NB4 (cell line): ENCODE measurements at places on chromosomes 11 and 22.

DNA sequence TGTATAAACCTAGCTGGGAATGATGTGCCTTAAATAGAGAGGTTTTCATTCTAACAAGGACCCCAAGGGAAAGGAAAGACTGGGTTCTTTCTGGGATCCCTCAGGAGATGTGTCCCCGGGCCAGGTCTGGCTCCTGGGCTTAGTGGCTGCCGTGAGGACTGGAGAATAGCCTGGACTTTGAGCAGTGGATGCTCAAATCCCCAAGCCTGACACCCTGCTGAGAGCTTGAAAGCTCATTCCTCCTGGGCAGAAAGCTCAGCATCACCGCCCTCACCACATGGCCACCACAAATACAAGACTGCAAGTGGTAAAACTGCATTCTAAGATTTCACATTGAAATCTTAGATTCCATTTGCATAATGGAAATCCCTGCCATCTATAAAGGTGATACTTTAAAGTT is 79.4 kb upstream of the NARS2 start:
- no peak for DNase-seq

GRCh38 chr22:41917903-41918791 is 3.3 kb upstream of the SHISA8 start:
- DNase-seq: peak; percentile 73

- DNase-seq: peak; percentile 11
Observed at GRCh38 chr11:123357990-123358827, 71.9 kb upstream of the GRAMD1B start.

DNA sequence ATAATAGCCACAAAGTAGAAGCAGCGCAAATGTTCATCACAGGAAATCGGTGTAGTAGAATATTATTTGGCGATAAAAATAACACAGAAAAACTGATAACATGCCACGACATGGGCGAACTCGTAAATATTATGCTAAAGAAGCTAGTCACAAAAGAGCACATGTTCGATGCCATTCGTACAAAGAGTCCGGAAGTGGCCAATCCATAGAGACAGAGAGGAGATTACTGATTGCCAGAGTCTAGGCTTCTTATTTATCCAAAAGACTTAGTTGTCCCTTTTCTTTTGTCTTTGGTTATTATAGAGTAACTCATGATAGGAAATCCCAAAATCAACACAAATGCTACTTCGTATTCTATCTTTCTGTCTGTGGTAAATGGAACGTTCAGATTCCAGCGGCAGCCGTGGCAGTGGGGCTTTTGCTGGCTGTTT is 56.5 kb downstream of the MED15 start:
- no peak for DNase-seq

DNA sequence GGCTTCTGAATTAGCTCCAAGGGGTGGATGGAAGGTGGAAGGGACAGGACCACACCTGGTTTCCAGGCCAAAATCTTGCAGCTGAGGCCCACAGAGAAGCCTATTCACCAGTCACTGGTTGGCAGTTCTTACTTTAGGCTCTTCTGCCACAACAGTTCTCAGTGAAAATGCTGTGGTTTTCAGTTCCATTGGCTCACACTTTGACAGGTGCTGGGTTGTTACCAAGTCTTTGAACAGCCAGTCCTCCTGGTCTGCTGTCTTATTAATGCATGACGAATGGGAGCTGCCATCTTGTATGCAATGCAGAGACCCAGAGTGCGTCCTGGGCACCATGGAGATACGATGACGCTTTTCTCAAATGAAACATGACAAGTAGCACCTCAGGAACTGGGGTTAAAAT is 232.0 kb upstream of the ZBED5 start:
- DNase-seq: no peak

DNA sequence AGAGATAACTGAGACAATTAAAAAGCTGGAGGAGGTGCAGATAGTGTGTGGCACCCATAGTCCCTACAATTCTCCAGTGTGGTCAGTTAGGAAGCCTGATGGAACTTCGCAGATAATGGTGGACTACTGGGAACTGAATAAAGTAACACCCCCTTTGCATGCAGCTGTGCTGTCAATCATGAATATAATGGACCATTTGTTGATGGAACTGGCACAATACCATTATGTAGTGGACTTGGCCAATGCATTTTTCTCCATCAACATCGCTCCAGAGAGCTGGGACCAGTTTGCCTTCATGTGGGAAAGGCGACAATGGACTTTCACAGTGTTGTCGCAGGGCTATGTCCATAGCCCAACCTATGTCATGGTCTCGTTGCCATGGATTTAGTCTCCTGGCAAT is 324.2 kb downstream of the TMEM135 start:
- DNase-seq: no peak

- no peak for DNase-seq
Observed at GRCh38 chr11:102295045-102295444, 22.2 kb upstream of the BIRC3 start.

- DNase-seq: peak; percentile 64
Observed at GRCh38 chr11:19259487-19260345, 19.0 kb upstream of the E2F8 start.

DNA sequence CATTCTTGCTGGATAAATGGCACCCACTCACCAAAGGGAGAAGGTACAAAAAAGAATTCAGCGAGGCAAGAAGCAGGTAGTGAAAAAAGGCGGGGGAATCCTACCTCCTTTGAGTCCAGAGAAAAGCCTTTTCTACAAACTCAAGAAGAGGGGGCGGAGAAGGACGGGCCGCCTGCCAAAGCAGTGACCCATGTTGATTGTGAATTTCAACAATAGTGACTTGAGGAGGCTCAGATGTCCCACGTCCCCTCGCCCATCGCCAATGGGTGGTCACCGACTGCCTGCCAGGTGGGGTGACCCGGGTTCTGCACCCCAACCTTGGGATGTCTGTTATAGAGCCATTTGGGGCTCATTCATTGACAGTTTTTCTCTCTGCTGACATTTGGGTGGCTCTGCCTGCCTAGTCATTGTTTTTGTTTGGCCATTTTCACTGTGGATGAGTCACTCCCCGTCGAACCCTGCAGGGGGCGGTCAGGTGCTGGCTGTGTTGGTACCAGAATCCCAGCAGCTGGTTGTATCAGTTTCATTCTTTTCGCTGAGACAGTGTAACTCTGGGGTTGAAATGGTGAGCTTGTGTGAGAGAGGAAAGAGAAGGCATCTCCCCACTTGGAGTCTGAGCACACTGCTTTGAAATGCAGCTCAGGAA is 163.4 kb upstream of the NCAM1 start:
- peak; percentile 55 for DNase-seq

DNA sequence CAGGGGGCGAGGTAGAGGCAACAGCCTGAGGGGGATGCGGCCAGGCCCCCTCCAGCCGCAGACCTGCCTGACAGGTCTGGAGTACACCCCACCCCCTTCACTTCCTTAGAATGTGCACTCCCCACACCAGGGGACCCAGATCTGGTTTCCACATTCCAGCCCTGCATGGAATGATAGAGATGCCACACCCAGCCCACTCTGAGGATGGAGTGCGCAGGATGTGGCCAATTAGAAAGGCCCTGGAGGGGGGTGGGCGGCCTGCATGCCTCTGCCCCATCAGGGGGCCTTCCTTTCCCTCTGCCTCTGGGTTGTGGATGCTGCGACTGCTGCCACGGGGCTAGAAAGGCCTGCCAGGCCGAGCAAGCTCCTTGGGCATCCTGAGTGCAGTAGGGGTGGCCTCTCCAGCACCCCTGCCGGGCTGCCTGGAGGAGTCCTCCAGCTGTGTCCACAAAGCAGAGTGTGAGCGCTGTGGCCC is 28.2 kb upstream of the MGAT3 start:
- DNase-seq: no peak

GRCh38 chr11:35236667-35237003 is 97.7 kb downstream of the CD44 start:
- DNase-seq: peak; percentile 22

DNA sequence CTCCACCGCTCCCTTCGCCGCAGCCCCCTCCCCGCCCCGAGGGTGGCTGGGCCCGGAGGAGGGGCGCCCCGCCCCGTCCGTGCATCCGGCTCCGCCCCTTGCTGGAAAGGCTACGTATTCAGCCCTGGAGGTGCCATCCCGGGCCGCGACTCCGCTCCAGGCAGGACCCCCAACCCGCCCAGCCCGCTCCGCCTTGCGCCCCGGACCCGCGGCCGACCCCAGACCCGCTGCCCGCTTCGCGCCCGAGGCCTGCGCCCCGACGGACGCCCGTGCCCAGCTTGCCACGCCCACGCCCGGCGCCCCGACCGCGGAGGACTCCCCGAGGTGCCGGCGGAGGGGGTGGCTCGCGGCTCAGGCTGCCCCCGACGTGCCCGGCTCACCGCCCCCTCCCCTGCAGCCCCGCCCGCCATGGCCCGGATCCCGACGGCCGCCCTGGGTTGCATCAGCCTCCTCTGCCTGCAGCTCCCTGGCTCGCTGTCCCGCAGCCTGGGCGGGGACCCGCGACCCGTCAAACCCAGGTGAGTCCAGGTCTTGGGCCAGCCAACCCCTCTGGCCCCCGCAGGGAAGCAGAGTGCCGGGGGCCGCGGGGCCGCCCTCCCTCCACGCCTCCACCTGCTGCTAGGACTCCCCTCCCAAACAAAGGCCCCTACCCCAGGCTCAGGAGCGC is at the start of gene ADM2:
TSS of gene ADM2 (plus strand) at position 104 of the 667 bp plus-strand sequence. CDS start at position 409, 305 bp downstream.
- peak; percentile 40 for DNase-seq

GRCh38 chr11:73950869-73951710 is at the start of gene DNAJB13:
Gene DNAJB13 (plus strand): TSS chr11:73951026. CDS start chr11:73951070, 44 bp downstream.
- DNase-seq: peak; percentile 59

DNA sequence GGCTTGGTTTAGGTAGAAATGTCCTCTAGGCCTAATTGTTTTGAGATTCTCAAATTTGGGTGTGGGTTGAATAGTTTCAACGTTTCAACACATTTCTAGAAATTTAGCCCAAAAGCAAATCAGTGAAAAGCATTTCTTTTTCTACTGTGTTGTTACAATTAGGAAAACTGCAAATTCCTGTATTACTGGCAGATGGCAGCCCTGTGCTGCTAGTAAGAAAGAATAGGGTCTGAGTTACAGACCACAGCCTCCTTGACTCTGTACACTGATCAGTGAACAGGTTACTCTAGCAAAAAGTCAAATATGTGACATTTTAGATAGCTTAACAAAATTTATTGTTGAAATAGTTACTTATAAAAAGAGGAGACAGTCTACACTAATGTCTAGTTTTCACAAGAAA is 703.0 kb downstream of the JRKL start:
- no peak for DNase-seq

DNA sequence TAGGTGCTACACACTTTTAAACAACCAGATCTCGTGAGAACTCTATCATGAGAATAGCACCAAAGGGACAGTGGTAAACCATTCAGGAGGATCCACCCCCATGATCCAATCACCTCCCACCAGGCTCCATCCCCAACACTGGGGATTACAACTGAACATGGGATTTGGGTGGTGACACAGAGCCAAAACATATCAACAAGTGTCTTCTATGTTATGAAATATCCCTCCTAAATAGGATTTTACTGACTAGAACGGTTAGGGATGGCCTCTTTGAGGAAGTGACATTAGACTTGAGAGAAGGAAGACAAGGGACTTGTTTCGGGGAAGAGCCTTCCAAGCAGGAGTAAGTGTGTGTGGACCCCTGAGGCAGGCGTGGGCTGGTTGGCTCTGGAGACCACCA is 11.9 kb upstream of the MRPL11 start:
- DNase-seq: peak; percentile 54

DNA sequence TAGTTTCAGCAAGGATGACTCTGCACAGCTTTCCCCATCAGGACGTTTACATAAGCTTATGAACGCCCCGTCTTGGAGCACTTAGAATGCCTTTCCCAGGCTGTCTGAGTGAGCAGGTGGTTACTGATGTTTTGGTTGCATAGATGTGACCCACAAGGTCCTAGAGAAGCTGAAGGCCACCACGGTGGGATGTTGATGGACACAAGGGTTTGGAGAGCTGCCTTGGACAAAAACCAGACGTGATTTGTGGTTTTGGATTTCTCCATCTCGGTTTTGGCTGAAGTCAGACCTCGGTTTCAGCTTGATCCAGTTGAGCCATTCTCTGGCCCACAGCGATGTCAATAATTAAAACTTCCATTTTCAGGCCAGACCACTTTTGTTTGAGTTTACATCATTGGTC is 151.9 kb downstream of the LDLRAD3 start:
- no peak for DNase-seq

- no peak for DNase-seq
Observed at GRCh38 chr11:76310832-76311595, 69.9 kb downstream of the THAP12 start.

DNA sequence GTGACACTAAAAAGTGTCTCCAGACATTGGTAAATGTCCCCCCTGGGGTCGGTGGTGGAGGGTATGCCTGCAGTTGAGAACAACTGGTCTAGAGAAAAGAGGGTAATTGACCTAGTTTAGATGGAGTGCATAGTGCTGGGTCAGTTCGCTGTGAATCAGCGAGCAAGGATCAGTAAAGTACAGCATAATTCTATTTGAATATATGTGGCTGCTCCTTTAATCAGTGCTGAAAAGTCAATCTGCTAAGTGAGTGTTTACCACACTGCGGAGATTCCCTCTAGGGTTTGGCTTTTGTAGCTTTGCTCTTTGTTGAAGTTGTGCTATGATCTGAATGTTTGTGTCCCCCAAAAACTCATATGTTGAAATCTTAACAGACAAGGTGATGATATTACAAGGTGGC is 15.0 kb downstream of the CAVIN3 start:
- no peak for DNase-seq

DNA sequence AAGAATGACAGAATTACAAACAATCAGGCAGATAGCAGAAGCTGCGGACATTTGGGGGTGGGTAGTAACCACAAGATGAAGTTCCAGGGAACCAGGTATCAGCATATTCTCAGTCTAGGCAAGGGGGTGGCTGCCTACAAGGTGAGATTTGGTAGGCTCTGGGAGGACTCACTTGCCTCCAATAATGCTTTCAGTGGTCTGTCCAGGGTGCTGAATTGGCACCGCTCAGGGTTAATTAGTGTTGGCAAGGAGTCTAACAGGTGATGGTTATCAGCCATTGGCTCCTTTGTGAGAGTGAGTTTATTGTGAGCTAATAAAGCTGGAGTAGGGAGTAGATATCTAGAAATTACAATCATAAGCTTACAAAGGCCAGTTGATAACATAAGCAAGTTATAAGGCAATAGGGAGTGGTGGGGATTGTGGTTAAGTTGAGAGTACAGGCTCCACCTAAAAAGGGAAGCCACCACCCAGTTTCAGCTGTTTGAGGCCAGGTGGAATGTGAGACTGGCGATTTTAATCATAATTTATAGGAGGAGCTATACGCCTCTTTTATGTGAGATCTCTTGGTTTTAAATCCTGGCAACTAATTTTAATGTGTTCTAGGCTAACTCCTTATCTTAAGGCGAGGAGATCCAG is 320.5 kb downstream of the MIAT start:
- DNase-seq: peak; percentile 2

DNA sequence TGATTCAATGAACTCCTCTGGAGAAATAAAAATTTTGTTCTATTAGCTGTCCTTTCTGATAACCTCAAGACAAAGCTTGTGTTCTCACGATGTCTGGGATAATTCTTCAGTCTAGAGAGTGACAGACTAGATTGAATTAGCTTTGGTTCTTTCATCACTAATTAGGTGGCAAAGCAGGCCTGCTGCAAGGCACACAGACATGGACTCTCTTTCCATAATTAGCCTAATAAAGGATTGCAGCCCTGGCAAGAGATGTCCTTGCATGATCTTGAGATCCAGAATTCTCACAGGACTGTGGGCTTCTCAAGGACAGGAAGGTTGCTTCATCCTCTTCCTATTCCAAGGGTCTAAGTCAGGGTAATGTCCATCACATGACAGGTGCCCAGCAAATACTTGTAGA is 245.6 kb upstream of the ZC3H12C start:
- no peak for DNase-seq

- DNase-seq: no peak
Observed at GRCh38 chr11:117723277-117724024, 73.6 kb downstream of the DSCAML1 start.

- DNase-seq: no peak
Observed at GRCh38 chr11:24708616-24709015, 211.8 kb downstream of the LUZP2 start.

GRCh38 chr11:124199702-124200101 is 16.6 kb downstream of the OR10D3 start:
- DNase-seq: no peak
